ENCODE measurements at places on chromosomes 4 and X.
A peak's percentile ranks its signal among the peaks of the same experiment; 100 is the strongest.

GRCh38 chr4:21596521-21596920 is 352.1 kb downstream of the KCNIP4 start:
- DNase-seq, result no peak

GRCh38 chr4:6876440-6876839 is 33.2 kb upstream of the TBC1D14 start:
- DNase-seq, result no peak

- no peak for DNase-seq
These were observed 9.0 kb downstream of the CRMP1 start for GRCh38 chr4:5883916-5884315.

DNA sequence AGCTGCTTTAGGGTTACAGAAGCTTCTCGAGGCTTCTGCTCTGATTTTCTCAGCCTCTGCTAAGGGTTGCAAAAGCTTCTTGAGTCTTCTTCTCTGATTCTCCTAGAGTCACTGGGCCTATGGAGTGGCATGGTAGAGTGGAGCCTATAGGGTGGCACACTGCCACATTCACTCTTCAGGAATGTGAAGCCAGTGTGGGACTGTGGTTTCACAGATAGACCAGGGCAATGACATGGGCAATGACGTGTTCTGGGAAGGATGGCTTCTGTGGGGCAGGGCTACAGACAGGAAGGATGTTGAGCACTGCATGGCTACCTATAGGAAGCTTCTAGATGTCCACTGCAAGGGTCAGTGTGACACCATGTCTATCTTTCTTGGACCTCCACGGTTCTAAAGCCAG is 11.0 kb upstream of the MAMLD1 start:
- DNase-seq, result peak; percentile 80

DNA sequence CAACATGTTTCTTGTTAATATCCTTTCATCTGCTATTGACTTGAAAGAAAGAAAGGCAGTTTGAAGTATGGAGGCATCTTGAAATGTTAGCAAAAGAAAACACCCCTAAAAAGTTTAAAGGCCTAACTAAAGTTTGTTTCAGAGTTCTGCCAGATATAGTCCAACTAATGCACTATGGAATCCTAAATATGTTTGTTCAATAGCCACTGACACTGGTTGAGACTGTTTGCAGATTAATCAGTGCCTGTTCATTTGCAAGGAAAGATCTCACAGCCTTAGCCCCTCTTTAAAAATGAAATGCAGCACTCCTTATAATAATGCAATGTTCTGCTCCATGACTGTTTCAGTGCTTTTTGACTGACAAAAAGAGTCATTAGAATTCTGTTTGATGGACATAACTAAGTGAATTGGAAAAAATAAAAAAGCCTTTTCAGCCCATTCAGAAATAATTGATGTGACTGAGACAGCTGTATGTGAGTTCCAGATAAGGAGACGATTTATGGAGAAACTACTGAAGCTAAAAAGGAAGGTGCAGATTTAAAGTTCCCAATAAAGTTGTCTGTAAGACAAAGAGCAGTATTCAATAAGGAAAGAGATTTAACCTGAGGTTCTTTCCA is 192.0 kb downstream of the PCDH7 start:
- no peak for DNase-seq

DNA sequence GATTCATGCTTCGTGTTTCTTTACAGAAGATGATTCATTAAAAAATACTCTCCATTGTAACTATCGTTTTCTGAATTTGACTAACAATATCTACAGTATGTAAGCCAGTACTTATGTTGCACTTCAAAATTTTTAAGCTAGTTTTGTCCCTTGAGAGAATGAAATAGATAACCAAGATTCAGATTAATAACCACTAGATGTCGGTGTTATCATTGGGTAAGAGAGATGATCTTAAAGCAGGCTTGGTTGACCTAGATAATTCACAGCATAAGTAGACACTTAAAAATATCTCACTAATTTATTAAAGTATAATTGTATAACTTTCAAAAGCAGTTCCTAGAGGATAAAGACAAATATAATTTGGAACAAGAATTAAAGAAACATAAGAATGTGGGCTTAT is 430.9 kb downstream of the C4orf33 start:
- no peak for DNase-seq

GRCh38 chr4:124867536-124867935 is 155.0 kb upstream of the ANKRD50 start:
- DNase-seq, result no peak

GRCh38 chr4:106996490-106996889 is 39.6 kb downstream of the DKK2 start:
- no peak for DNase-seq

DNA sequence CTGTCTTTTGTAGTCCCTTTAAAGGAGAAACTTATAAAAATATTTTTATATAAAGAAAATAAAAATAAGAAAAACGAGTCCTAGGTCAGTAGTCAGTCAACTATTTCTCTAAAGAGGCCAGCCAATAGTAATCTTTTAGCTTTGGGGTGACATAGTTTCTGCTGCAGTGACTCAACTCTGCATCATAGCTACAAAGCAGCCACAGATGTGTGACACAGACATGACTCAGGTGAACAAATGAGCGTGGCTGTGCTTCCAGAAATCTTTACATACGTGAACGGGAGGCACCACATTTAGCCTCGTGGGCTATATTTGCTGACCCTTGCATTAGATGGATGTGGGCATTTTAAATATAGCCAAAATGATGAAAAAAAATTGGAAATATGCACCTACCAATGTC is 1862.5 kb upstream of the TENM3 start:
- no peak for DNase-seq

GRCh38 chr4:144906181-144906925 is 191.6 kb downstream of the ANAPC10 start:
- no peak for DNase-seq

DNA sequence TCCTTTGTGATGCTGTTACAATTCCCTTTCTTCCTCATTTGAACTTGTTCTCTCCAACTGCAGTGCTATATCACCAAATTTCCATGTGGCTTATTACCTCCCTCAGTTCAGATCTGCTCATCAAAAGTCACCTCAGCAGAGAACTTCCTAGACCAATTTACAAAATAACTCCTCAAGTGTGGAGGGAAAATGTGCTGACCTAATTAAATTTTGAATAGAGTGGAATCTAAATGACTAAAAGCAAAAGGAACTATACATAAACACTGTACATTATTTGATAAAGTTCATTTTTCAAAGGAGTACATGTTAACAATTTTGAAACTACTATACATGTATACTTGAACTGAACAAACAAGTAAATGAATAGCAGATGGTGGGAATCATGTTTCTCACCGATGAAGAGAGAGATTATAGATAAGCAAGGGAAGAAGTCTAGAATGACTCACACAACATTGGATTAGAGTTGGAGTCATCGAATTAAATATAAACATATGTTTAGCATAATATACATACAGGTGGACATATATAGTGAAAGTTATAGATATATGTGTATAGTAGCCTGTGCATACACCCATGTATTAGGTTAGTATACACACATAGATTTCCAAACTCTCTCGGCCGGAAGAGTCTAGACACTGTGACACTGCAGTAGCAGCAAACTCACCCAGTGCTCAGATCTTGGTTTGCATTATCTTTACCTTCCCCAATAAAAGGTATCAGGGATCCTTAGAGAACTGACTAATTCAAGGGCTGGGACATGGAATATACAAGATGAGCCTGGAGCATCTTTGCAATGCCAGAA is 318.7 kb downstream of the PCDH18 start:
- DNase-seq, result no peak

DNA sequence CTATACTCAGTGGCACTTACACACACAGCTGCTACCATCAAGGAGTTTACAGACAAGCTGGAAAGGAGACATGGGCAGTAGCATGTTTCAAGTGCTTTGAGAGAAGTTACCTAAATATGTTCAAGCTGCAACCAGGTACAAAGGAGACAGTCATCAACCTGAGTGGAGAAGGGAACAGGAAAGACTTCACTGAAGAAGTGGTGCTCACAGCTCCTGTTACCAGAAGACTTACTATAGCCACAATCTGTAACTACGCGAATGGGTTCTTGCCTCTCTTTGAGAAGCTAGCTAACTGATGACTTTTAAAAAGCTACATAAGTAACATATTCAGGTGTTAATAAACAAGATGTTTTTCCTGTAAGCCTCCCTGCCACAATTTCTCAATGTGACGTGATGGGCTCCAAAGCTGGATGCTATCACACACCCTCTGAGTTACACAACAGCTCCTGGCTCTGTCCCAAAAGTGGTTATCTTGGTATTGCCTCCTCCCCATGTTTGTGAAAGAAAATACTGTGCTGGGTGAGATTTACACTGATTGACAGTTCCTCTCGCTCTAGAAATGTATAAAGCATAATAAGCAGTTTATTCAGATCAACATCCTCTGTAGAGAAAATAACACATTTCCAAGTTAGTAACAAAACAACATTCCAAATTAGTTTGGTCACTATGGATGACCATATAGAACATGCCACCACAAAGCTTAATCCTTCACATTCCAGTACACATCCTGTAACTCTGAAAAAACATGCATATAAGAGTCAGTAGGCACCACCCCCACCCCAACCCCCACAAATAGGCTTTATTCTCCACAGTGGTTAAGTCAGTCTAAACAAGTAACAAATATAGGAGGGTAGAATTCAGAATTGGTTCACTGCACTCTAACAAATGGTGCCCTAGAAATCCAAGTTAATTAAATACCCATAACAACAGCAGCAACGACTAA is 81.8 kb downstream of the FRYL start:
- DNase-seq, result peak; percentile 97

- DNase-seq, result no peak
These were observed 239.0 kb downstream of the SLITRK2 start for GRCh38 chrX:146056511-146057081.

DNA sequence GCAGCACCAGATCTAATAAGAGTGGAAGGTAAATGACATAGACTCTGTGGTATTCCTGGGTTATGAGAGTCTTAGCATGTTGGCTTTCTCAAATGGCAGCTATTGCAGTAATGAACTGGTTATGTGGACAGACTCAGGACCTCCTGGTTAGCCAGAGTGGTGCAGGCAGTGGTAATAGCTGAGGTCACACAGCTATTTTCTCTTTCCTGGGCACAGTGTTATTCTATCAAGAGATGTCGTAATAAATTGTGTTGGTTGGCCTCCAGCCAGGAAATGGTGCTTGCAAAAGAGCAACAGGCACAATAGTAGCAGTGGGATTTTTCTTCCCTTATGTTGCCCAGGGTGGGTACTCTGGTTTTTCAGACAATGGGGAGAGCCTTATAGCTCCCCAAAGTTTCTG is 279.2 kb upstream of the FGF16 start:
- peak; percentile 17 for DNase-seq

GRCh38 chrX:54922547-54922946 is 1.9 kb downstream of the TRO start:
- DNase-seq, result no peak

DNA sequence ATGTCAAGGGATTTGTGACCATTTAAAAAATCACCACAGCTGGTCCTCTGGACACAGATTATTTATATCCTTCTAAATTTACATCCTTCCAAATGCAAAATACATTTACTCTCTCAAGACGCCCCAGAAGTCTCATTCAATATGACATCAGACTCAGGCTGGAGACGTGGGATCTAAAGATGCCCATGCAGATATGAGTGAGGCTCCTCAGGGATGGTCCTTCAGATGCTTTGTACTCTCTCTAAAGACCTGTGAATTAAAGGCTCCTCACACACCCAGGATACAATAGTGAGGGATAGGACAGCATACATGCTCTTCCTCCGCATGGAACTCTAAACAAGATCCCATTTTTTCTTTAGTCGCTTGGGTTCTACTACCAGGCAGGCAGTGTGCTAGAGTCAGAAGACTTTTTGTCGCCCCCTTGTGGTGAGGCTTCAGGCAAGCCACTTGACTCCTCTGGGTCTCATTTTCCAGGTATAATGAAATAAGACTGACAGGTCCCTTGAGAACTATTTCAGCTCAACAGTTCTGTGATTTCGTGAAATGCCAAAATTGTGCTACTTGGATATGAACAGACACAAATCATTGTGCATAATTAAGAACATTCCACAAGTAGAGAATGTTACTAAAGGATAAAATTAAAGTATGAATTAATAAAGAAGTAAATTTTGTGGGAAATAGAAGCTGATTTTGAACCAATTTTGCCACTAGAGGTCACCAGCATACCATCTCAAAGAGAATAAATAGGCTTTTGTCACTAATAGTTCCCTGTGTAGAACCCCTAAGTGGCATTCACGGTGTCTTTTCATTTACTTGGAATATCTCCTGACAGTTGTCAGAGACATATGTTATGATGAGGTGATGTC is 13.7 kb upstream of the SCOC start:
- DNase-seq, result peak; percentile 81

- no peak for DNase-seq
These were observed 50.8 kb upstream of the HOPX start for GRCh38 chr4:56731857-56732256.

GRCh38 chrX:136525738-136526606 is 6.0 kb upstream of the VGLL1 start:
- DNase-seq, result peak; percentile 11

GRCh38 chrX:39609941-39610340 is 487.8 kb downstream of the BCOR start:
- no peak for DNase-seq

DNA sequence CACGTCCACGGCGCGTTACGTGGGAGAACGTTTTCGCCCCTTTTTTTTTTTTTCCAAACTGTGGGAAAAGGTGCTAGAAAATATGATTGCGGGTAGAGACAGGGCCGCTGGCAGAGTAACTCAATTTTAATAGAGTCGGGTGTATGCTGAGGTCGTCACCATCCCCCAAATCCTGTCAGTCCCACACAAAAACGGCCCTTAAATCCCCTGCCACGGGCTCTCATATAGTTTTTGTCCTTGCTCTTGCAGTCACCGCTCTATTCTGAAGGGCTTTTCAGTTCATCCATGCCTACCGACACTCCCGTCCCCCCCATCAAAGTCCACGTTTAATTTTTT is 796 bp upstream of the MED14 start:
- no peak for DNase-seq

GRCh38 chr4:17336524-17336961 is 175.3 kb downstream of the QDPR start:
- DNase-seq, result no peak

GRCh38 chrX:13290891-13291614 is 28.8 kb downstream of the ATXN3L start:
- DNase-seq, result no peak

GRCh38 chr4:185562531-185562930 is 27.2 kb upstream of the PDLIM3 start:
- DNase-seq, result no peak

DNA sequence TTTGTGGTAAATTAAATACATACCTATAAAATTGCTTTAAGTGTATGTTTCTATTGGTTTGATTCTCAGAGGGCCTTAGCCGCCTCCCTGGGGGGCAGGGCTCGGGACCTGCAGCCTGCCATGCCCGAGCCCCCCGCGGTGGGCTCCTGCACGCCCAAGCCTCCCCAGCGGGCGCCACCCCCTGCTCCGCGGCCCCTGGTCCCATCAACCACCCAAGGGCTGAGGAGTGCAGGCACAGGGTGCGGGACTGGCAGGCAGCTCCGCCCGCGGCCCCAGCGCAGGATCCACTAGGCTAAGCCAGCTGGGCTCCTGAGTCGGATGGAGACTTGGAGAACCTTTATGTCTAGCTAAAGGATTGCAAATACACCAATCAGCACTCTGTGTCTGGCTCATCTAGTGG is 108.3 kb upstream of the INPP4B start:
- DNase-seq, result no peak

All from HS-27A (cell line).